ENCODE measurements at places on chromosomes 7 and 10.

DNA sequence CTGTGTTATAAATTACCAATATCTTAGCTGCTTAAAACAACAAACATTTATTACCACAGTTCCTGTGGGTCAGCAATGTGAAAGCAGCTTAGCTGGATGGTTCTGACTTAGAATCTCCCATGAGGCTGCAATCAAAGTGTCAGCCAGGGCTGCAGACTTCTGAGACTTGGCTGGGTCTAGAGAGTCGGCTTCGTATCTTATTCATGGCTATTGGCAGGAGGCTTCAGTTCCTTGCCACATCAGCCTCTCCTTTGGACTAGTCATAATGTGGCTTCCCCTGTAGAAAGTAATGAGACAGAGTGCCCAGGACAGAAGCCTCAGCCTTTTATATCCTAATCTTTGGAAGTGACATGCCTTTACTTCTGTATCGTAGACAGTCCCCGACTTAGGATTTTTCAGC lies 27.3 kb downstream of the RALA start:
- no peak for DNase-seq
- peaks cover 25% of the 10 kb centered on the region for H3K36me3 ChIP-seq
- no peak overlapping the region for H3K4me3 ChIP-seq
- H3K4me1 ChIP-seq: peaks cover 10% of the 10 kb centered on the region

DNA sequence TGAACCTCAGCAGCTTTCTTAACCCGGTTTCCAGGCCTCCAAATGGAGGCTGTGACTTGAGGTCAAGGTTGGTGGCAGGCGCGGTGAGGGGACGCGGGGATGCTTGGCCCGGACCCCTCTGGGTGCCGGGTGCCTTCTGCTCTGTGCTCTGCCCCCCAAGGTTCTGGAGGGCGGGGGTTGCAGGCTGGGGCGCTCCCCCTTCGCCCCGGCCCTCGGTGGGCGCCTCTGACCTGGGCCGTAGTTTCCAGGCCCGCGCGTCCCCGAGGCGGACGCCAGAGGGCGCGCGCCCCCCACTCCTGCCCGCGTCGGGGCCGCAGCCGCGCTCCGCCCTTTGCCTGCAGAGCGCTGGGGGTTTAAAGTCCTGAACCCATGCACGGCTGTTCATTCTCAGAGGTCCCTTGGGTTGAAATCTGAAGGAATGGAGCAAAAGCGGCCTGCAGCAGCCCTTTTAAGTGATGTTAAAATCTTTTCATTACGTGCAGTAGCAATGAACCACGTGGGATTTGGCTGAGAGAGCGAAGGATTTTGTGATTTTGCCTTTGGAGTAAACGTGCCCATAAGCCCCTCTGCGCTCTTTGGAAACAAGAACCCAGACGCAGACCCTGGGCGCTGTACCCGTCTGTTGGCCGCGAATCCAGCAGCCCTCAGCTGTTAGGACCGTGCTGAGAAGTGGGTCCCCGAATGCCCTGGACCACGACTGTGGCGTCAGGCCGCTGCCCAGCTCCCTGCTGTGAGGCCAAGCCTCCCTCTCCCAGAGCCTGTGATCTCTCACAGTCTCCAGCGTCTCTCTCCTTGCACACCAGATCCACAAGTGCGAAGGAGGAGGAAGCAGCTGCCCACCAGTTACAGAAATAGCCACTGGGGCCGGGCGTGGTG lies 135.0 kb downstream of the ACTR3B start:
- no peak overlapping the region for H3K4me3 ChIP-seq
- H3K27me3 ChIP-seq: peaks cover 8% of the 10 kb centered on the region
- DNase-seq: no peak

- H3K36me3 ChIP-seq: no peaks in the 10 kb centered on the region
- H3K4me3 ChIP-seq: no peak overlapping the region
- DNase-seq: no peak
- no peaks in the 10 kb centered on the region for H3K27me3 ChIP-seq
- no peaks in the 10 kb centered on the region for H3K4me1 ChIP-seq
Observed at GRCh38 chr10:116355341-116355740, 31.1 kb downstream of the CCDC172 start.

GRCh38 chr10:75525067-75525466 lies 93.6 kb downstream of the LRMDA start:
- no peak overlapping the region for H3K4me3 ChIP-seq
- no peaks in the 10 kb centered on the region for H3K4me1 ChIP-seq
- H3K27me3 ChIP-seq: peaks cover 11% of the 10 kb centered on the region
- H3K36me3 ChIP-seq: no peaks in the 10 kb centered on the region

DNA sequence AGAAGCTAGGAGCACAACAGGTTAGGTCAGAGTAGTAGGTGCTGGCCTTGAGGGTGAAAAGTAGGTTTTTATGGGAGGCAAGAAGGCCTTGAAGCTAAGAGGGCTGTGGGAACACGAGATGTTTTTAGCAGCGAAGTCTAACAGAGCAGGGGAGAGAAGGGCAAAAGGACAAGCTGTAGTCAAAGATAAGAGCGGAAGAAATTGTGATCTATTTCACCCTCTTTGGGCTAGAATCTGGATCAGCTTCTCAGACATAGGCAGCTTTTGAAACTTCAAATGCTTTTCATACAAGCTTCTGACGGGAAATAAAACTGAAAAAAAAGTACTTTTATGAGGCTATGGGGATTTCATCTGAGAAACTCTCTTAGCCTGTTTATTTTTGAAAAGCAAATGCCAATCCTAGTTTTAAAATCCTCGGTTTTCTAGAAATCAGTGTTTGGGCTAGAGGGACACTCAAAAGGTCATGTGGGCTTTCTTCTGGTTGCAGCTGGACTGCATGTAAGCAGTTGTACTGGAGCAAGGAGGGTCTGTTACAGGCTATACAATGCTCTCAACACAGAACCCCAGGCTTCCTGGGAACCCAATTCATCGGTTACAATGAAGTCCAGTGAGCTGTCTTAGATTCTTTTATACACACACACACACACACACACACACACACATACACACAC lies 83.6 kb downstream of the RNF216 start:
- H3K27ac ChIP-seq: peak overlapping the region; percentile 54
- H3K27me3 ChIP-seq: no peaks in the 10 kb centered on the region
- DNase-seq: no peak
- peaks cover 93% of the 10 kb centered on the region for H3K4me1 ChIP-seq

DNA sequence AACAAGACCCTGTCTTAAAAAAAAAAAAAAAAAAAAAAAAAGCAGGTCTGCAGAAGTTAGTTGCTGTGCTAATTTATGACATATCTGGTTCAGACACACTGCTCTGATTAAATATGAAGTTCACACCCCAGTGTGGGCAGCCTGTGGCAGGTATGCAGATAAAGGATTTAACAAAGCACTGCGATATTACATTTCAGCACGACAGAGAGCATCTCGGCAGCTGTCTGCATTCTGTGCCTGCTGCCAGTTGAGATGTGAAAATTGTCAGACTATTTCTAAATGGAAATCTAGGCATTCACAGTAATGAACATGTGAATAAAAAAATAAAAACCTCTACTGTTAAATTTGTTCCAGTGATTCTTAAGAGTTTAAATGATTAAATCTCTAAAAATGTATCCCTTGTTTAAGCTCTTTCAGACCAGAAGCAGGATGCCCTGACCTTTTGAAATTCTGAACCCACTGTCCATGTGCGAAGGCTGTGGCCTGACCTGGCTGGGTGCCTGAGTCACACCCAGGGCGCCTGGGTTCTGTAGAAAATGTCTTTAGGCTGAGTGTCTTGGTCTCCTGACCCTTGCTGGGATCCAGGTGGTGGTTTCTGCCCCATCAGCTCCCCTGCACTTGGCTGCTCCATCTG lies 272.9 kb downstream of the WDR37 start:
- DNase-seq: no peak
- H3K4me1 ChIP-seq: no peaks in the 10 kb centered on the region
- no peak overlapping the region for H3K4me3 ChIP-seq
- no peak overlapping the region for H3K27ac ChIP-seq
- no peaks in the 10 kb centered on the region for H3K36me3 ChIP-seq
- peaks cover 8% of the 10 kb centered on the region for H3K27me3 ChIP-seq

GRCh38 chr7:102966465-102966864 lies 53.7 kb downstream of the LRRC17 start:
- H3K36me3 ChIP-seq: no peaks in the 10 kb centered on the region
- H3K4me1 ChIP-seq: no peaks in the 10 kb centered on the region
- DNase-seq: no peak
- H3K27ac ChIP-seq: no peak overlapping the region
- no peak overlapping the region for H3K4me3 ChIP-seq

DNA sequence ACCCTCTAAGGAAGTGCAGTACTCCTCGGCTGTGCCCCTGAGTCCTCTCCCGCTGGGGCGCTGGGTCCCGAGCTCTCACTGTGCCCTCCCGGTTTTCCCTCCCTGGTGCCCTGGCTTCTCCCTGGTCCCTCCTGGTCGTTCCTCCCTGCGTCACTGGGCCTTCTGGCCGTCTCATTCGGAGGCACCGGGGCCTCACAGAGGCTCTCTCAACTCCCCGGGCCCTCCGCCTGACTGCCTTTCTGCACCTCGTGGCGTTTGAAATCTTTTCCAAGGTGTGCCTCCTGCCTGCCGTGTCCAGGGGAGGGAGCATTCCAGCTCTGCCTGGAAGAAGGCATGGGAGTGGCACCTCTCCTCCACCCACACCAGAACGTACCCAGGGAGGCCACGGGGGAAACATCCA lies 174.3 kb downstream of the TCERG1L start:
- H3K27me3 ChIP-seq: no peaks in the 10 kb centered on the region
- DNase-seq: no peak
- no peaks in the 10 kb centered on the region for H3K36me3 ChIP-seq
- H3K27ac ChIP-seq: no peak overlapping the region

- peaks cover 6% of the 10 kb centered on the region for H3K4me1 ChIP-seq
- peaks cover 13% of the 10 kb centered on the region for H3K27me3 ChIP-seq
- no peak overlapping the region for H3K4me3 ChIP-seq
- DNase-seq: no peak
Observed at GRCh38 chr10:13767676-13768178, 181.0 kb downstream of the PRPF18 start.

- H3K27me3 ChIP-seq: peaks cover 2% of the 10 kb centered on the region
- H3K27ac ChIP-seq: no peak overlapping the region
- H3K4me1 ChIP-seq: no peaks in the 10 kb centered on the region
- no peak overlapping the region for H3K4me3 ChIP-seq
- H3K36me3 ChIP-seq: no peaks in the 10 kb centered on the region
- no peak for DNase-seq
Observed at GRCh38 chr10:44731283-44731682, 179.9 kb upstream of the TMEM72 start.

DNA sequence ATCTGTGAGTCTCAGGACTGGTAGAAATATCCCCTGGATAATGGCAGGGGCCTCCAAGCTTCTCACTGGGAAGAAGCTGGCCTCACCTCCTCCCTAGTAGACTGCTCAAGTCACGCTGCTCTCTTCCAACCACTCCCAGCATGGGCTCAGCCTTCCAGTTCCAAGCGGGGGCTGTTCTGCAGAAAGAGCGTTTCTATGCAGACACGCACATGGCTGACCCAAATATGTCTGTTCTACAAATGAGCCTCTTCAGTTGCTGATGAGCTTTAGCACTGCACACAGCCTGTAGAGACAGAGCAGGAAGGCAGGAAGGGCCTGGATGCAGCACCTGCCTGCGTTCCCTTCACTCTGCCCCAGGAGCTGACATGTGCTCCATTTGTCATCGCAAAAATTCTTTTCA lies 523.9 kb upstream of the MGMT start:
- DNase-seq: no peak
- no peaks in the 10 kb centered on the region for H3K4me1 ChIP-seq
- H3K27me3 ChIP-seq: peaks cover 2% of the 10 kb centered on the region
- H3K4me3 ChIP-seq: no peak overlapping the region
- no peak overlapping the region for H3K27ac ChIP-seq

GRCh38 chr7:148809856-148810255 lies 74.2 kb downstream of the EZH2 start:
- H3K27me3 ChIP-seq: no peaks in the 10 kb centered on the region
- peaks cover 16% of the 10 kb centered on the region for H3K4me1 ChIP-seq
- H3K4me3 ChIP-seq: no peak overlapping the region
- no peak for DNase-seq

DNA sequence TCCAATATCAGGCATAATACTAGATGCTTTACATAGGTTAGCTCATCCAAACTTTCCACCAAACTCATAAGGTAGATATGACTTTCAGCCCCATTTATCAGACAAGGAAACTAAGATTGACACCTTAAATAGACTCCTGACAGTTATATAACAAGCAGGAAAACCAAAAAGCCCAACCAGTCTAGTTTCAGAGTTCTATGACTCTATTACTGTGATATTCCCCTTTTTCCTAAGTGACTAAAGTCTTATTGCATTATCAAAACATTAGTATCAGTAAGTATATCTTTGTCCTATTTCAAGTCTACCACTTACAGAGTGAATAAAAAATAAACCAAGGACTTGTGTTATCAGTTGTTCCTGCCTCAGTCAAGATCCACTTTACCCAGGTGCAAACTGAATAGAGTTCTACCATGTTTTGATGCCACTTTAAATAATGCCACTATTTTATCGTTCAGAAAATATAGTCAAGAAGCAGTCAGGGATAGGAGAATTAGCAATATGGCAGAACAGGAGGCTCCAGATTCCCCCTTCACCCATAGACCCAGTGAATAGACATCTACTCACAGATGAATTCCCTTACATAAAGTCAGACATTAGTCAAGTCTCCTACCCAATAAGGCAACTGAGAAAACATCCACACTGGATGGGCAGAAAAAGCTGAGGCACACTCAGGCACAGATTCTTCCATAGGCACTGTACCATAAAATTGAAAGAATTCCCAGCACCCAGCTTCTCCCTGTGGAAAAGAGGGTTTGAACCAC lies 74.1 kb downstream of the CRPPA start:
- DNase-seq: no peak
- H3K4me3 ChIP-seq: no peak overlapping the region
- H3K27ac ChIP-seq: no peak overlapping the region

DNA sequence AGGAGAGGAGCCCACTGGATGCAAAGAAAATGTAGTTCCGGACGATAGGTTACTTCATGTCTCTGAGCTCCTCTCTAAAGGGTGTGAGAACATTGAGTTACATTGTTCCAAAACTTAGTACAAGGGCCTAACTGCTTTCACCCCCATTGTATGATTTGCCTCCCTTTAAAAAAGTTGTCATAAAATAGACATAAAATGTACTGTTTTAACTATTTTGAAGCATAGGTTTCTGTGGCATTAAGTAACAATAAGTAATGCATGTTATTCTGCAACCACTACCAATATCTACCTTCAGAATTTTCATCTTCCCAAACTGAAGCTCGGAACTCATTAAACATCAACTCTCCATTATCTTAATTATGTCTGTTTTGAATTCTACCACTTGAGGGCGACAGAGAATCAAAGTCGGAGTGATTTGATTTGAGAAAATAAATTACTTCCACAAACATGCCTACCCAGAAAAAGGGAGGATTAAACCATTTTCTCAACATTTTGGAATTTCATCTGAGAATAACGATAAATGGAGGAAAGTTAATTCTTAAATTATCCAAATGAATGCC lies 2.7 kb downstream of the IGFBP1 start:
- no peak overlapping the region for H3K4me3 ChIP-seq
- no peak for DNase-seq
- H3K27ac ChIP-seq: no peak overlapping the region
- H3K27me3 ChIP-seq: peaks cover 55% of the 10 kb centered on the region
- H3K4me1 ChIP-seq: no peaks in the 10 kb centered on the region

GRCh38 chr7:127995881-127996215 lies 35.4 kb downstream of the LRRC4 start:
- peaks cover 72% of the 10 kb centered on the region for H3K36me3 ChIP-seq
- no peak for DNase-seq
- no peak overlapping the region for H3K27ac ChIP-seq
- no peaks in the 10 kb centered on the region for H3K27me3 ChIP-seq
- H3K4me3 ChIP-seq: no peak overlapping the region
